NCI-H526 (cell line): ENCODE measurements at places on chromosomes 5 and 9.

GRCh38 chr9:127223810-127224177 lies 40.8 kb upstream of the GARNL3 start:
- no peak for DNase-seq

GRCh38 chr5:169716287-169716686 lies 79.2 kb downstream of the DOCK2 start:
- DNase-seq = no peak

DNA sequence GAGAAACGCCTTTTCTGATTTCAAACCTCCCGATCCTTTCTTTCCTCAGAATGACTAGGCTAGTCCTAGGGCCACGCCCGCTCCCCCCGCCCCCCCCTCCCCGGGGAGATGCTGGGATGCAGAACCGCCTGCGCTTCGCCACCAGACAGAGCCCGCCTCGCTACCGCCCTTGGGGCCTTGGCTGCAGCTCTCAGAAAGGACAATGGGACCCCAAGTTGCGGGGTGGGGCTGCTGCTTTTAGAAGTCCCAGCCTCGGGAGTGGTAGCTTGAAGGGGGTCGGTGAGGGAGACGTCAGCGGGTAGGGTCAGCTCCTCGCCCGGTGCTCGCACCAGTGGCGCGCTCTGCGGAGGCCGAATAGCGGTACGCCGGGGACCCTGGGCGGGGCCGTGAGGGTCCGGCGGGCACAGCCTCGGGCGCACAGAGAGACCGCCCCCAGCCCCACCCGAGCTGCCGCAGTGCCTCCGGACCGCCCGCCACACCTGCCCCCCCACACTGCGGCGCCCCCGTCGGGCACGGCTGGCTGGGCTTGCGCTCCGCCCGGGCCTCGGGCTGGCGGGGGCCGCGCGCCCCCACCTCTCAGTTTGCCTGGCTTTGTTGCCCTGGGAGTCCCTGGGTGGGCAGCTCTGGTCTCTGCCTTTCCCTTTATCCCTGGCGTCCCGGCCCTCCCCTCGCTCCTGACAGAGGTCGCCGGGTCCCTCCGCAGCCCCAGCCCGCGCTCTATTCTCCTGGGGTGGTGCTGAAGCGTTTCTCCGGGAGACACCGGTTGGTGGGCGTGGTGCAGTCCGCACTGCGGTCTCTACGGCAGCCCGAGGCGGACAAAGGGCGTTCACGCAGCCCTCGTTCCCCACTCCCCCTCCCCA lies 1.2 kb downstream of the MAP1B start:
- DNase-seq = peak; percentile 39

DNA sequence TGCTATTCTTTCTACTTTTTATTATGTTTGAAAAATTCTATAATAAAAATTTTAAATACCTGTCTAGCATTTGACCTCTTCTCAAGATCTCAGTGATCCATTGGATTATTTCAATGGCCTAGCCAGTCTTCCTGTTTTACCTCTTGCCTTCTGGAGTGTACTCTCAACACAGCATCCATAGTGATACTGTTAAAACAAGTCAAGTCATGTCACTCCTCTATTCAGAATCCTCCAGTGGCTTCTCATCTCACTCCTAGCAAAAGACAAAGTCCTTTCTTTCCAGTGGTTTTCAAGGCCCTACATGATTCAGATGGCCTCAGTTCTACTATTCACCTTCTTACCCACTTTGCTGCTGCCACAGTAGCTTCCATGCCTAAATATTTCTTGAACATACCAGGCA lies 1.8 kb downstream of the MARVELD2 start:
- no peak for DNase-seq

DNA sequence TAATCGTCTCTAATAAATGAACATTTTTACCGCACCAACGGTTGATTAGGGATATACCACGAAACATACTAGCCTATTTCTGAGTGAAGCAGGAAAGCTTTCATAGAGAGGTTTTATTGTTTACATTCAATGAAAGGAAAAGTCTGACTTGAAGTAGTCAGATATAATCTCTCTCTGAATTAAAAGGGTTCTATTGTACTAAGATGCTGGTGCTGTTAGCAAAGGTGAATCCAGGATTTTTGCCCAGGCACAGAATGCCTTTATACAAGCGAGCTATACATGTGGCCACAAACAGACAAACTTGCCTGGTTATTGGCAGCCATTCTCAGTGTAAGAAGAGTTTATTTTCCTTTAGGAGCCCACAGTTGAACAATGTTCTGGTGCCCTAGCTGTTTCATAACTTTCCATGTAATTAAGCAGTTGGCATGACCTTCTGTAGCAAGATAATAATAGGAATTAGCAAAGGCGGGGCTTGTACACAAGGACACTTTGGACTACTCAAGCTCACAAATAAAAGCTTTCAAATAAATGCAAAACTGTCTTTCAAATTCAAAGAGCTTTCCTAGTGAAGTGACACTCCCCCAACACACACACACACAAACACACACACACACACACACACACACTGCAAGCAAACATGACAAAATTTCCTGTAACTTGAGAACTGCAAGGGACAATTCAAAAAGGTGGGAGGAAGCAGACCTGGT lies 198.7 kb upstream of the MAP3K1 start:
- DNase-seq = no peak

GRCh38 chr5:132424167-132424880 lies 54.8 kb downstream of the SLC22A5 start:
- no peak for DNase-seq

DNA sequence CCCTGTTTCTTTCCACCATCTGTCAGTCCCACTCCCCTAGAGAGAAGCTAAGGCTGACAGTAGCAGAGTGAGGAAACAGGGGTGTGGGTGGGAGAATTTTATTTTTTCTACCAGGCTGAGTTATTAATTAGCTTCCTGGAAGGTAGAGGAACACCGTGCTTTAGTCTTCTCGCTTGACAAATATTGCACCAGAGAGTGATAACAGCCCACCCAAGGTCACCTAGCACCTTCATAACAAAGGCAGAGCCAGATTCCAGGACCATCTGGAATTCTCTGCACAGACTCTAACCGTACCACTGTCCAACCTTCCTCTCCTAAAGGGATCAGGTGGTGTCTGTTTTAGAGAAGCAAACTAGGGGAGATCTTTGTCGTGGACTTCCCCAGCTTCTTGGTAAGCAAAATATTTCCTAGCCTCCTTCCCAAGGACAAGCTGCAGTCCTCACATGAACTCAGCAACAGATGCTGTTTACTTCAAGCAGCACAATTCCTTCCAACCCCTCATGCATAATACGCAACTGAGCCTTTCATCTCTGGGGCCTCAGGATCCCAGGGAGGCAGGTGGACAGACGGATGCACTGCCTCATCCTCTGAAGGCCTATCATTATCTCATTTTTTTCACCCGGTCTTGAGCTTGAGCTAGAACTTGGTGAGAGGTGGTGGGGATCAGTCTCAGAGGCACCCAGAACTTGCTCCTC lies 308.7 kb upstream of the BRINP1 start:
- DNase-seq = no peak
